Stimulated activated CD4-positive, alpha-beta T cell treated with anti-CD3 and anti-CD28 coated beads, Interleukin-4, amount 100 ng/mL, for 4 hours (primary cell): ENCODE measurements at places on chromosomes 2 and 18.
A peak's percentile ranks its signal among the peaks of the same experiment; 100 is the strongest.

DNA sequence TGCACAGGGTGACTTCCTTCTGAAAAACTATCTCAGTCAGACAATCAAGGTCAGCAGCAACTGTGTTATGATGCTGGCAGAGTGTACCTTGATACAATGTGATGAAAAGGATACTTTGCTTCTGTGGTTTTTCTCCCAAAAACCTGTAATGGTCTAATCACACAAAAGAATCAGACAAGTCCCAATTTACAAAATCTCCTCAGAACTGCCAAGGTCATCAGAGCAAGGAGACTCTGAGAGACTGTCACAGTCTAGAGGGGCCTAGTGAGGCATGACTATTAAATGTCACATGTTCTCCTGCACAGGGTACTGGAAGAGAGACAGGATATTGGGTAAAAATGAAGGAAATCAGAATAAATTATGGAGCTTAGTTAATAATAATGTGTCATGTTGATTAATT is 185.4 kb downstream of the ST6GAL2 start:
- DNase-seq, result no peak

GRCh38 chr18:67092141-67092540 is 424.4 kb downstream of the DSEL start:
- DNase-seq, result no peak

- DNase-seq, result no peak
Observed at GRCh38 chr2:71756280-71756906, 303.0 kb downstream of the DYSF start.

- no peak for DNase-seq
Observed at GRCh38 chr18:57775937-57776336, 27.2 kb downstream of the ATP8B1 start.

GRCh38 chr2:18435426-18436037 is 124.9 kb downstream of the RDH14 start:
- no peak for DNase-seq

DNA sequence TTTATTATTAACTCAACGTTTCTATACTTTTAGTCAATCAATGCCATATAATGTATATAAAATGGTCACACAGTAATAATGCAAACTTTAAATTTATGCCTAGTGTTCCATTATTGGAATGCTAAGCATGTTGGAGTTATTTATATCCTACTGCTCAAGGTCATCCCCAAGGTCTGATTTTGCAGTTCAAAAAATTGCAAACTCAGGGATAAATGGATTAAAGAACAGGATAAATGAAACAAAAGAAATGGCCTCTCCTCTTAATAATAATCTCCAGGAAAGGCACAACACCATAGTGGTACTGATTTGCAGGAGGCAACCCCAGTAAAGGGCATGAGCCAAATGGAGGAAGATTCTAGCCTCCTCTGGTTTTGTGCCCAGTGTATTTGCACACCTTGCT is 436.4 kb downstream of the EPHA4 start:
- DNase-seq, result no peak

GRCh38 chr2:232075859-232076258 is 114.3 kb downstream of the DIS3L2 start:
- no peak for DNase-seq

DNA sequence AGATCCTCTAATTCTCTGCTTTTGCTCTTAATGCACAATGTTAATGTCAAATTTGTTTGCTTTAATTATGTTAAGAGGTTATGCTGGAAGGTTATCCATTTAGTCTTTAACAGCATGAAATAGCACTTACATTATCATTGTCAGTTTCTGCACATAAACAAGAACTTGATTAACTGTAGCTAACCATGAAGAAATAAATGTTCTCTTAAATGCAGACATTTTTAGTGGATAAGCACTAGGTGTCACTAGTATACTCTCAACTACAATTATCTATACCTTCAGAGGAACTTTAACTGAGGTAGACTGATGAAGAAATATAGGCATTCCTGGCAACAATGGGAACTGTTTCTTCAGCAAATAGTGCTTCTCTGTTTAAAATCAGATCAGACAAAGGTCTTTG is 178.8 kb upstream of the CHST9 start:
- no peak for DNase-seq

DNA sequence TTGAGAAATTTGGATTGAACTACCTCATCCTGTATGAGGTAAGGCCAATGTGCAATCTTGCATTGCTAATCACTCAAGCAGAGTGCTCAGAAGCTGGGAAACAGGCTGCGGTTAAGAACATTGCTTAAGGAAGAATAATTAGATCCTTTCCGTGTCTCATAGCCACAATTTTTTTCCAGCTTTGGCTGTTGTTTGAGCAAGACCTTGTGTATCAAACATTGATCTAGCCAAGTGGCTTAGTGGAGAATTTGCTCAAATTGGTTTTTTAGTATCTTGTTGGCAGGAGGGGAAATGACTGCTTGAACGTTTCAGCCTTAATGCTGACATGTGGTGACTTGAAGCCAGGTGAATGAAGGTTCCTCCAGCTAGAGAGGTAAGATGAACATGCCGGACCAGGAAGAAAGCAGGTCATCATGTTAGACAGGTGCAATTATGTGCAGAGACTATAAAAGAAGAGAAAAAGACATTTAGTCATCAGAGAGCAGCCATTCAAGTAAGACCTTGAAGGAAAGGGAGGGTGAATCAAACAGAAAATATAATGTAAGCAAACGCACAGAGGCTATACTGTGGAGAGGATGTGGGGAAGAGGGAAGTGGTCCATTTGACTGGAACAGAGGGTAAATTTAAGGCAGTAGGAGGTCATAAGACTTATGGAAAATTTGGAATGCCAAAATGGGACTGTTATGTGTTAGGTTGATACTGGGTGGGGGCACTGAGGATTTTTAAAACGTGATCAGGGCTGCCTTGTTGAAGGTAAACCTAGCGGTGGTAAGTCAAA is 98.9 kb upstream of the CYP1B1 start:
- DNase-seq, result no peak

DNA sequence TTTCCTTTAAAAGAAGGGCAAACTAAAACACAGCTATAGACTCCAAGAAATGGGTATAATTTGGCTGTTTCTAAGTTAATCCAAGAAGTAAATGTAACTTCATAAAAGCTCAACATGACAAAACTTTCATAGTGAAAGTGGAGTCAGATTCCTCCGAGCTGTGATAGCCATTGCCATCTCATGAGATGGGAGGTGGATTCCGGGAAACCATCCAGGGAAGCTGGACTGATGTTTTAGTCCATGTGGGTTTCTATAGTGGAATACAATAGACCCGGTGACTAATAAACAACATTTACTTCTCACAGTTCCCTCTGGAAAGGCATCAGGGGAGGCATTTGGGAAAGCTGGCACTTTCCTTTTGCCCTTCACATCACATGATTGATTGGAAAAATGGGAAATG is 10.0 kb upstream of the LAPTM4A start:
- DNase-seq, result no peak

- no peak for DNase-seq
Observed at GRCh38 chr2:74148457-74149246, 940 bp upstream of the BOLA3 start.

DNA sequence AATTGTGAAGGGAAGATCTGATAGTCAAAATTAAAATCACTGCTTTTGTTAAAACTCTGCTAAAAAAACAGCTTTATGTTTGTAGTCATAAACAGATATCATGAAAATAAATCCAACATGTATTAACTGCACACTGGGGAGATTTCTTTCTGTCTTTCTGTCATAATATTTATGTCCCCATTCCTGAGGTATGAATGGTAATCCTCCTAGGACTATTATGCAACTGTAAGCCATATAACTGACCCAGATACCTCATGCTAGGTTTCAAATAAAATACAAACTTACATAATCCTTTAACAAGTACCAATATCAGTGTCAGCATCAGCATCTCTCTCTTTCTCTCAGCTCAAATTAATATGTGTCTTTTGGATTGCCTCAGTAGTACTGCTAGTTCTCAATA is 18.2 kb downstream of the IFIH1 start:
- no peak for DNase-seq

DNA sequence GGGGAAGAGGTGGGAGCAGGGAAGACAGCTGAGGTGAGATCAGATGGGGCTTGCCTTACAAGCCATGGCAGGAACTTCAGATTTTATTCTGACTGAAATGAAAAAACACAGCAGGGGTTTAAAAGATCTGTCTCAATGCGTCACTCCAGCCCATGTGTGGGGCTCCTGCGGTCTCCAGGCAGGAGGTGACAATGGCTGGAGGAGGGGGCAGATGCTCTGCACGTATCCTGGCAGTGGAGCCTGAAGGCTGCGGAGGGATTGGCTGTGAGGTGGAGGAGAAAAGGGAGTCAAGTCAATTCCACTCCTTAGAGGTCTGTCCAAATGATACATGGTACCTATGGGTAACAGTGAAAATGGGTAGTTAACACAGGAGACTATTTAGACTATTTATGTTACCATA is 40.5 kb upstream of the KIDINS220 start:
- no peak for DNase-seq

DNA sequence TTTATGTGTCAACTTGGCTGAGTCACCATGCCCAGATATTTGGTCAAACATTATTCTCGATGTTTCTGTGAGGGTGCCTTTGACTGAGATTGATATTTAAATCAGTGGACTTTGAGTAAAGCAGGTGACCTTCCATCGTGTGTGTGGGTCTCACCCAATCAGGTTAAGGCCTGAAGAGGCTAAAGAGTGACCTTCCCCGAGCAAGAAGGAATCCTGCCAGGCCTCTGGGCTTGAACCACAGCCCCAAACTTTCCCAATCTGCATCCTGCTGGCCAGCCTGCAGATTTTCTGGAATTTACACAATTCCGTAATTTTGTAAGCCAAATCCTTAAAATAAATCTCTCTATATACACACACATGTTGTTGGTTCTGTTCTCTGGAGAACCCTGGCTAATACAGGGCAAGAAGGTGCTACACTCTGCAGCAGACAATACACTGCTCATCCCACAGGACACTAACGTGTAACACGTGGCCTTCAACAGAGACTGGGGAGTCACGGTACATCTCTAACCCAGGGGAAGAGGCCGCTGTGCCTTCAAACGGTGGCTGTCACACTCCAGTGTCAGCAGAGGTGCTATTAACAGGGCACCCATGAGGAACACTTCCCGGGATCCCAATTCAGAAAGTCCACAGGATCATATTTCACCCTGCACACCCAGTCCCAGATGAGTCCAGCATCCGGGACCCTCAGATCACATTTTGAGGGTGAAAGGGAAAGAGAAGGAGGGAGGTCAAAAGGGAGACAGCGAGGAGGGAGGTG is 113.1 kb upstream of the ID2 start:
- DNase-seq, result no peak

- no peak for DNase-seq
Observed at GRCh38 chr2:101193033-101193626, 41.9 kb upstream of the TBC1D8 start.

DNA sequence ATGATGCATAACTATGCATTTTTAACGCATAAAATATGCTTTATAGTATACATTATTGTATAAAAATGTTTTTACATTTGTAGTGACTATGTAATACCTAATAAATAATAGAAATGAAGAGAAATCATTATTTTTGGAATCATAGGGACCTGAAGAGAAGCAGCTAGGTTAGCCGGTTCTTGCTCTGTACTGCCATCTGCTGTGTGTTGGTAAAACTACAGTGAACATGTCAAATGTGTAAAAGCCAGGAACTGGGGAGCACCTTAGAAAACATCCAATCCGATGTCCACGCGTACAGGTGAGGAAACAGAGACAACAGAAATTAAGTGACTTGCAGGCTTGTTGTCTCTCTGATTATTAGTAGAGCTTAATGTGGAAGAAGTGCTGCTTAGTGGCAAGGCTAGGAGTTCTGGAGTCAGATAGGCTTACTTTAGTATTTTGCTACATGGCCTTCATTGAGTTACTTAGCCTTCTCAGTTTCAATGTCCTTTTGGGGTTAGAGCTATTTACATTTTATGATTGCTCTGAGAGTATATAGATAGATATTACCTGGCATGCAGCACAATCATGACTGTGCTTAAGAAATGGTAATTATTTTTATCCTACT is 386.5 kb downstream of the DLGAP1 start:
- DNase-seq, result no peak

DNA sequence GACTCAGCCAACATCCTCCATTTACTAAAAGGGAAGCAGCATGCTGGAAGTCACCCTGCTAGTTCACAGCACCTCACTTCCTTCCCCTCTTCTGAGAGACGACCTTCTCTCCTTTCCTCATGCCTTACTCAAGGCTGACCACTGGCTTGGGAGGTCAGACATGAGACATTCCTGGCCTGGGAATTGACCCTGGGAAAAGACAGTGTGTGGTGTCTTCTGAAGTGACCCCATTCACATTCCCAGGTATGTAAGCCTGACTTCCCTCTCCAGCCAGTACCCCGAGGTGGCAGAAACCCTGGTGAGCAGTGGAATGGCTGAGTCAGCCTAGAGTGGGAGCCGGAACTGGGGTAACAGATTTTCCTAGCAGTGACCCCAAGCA is 92.4 kb downstream of the PLB1 start:
- no peak for DNase-seq

DNA sequence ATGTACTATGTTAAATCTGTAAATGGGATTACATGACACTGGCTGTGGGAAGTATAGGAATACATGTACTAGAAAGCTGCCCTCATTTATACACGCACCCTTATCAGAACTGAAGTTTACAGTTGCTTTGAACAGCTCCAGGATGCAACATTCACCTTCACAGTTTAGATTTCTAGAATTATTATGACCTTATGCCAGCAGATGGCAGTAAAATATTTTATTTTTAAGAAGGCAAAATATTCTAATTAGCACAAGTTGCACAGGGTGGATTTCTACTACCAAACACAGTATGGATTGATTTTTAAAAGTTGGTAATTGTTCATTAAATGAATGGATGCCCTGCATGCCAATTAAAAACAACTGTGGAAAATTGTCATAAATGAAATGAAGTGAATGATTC is 670.4 kb downstream of the KCNJ3 start:
- no peak for DNase-seq

GRCh38 chr2:73295751-73296400 is 2.5 kb upstream of the EGR4 start:
- DNase-seq, result no peak

DNA sequence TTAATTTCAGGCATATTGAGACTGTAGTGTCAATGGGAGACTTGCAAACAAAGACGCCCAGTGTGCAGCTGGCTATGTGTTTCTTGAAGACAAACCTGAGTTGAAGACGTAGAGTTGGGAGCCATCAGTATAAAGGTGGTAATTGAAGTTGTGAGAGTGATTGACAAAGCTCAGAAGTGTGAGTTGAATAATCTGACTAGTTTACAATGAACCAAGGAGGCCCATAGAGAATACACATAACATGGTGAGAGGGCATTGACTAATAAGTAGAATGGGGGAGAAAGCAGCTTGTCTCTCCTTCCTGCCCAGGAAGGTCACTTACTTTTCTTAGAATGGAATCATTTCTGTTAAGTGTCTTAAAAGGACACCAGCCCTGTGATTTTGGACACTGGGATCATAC is 14.1 kb downstream of the SP110 start:
- no peak for DNase-seq

GRCh38 chr2:38586931-38587330 is 15.8 kb downstream of the HNRNPLL start:
- DNase-seq, result no peak

- DNase-seq, result no peak
Observed at GRCh38 chr18:12065397-12065796, 28.2 kb upstream of the ANKRD62 start.

GRCh38 chr2:85353876-85354285 is 447 bp downstream of the RETSAT start:
- DNase-seq, result peak; percentile 5

- DNase-seq, result no peak
Observed at GRCh38 chr18:49959176-49959575, 145.8 kb upstream of the ACAA2 start.

GRCh38 chr2:193989645-193990044 is 1667.4 kb upstream of the SLC39A10 start:
- no peak for DNase-seq

- peak; percentile 28 for DNase-seq
Observed at GRCh38 chr2:239399433-239399920, 1.3 kb downstream of the HDAC4 start.
